ENCODE measurements at places on chromosomes 4 and X.

DNA sequence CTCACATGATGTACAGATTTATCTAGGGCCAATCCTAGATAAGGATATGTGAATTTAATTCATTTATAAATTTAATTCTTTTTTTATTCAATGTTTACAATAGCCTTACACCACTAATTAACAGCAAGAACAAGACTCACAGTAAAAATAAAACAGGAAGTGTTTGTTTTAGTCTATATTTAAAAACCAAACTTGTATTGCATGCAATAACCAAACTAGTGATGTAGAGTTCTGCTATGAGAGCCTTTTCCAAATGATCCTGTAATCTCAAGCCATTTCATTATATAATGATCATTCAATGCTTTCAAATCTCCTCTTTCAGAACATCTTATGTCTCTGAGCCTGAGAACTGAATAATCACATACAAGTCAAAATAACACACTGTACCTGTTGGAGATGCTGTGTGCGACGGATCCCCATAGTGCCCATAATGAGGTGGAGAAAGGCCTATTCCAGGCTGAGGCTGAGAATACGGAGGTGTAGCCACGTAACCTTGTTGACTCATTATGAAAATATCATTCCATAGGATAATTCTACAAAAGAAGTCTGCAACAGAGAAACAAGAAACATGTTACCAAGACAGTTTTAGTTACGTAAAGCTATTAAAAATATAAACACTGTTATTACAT lies 2.6 kb downstream of the SEC24D start:
- no peak for DNase-seq

- peak; percentile 47 for DNase-seq
Observed at GRCh38 chr4:53228036-53228435, 137.8 kb downstream of the SCFD2 start.

- DNase-seq, result no peak
Observed at GRCh38 chr4:133524369-133524768, 375.3 kb downstream of the PCDH10 start.

DNA sequence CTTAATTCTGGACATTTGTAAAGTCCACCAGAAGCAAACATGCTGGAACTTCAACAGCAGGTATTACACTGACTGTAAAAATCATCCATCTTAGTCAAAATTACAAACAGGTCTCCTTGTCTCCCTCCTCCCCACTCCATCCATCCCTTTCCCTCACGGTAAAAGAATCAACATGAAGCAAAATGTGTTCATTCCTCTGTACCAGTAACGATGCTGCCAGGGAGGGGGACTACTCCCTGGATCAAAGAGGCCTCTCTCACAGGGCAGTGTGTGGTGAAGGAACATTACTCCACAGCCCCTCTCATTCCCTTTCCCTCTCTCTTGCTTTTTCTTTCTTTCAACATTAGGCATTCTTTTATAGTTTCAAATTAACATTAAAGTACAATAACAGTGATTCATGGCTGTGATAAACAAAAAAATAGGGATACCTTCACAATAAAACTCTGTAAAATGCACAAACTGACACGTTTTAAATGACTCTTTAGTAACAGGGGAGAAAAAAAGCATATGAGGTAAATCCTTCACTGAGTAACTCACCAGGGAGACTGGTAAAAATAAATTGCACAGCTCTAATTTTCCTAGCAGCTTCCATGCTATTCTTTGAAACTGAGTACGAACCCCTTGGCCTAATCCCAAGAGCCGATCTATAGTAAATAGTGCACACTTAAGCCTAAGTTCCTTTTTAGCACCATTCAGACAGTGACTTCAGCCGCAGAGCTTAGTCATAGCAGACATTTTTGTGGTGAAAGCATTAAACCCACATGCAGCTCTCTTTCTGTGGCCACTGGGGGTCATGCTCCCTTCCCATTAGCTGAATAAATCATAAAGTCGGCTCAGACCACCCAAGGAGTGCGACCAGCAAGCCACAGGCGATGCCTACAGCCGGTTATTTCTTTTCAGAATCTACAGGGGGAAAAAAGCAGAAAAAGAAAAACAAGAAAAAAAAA lies 215.6 kb upstream of the GYPA start:
- peak; percentile 80 for DNase-seq

GRCh38 chr4:176320976-176321361 lies 1.2 kb downstream of the SPCS3 start:
- DNase-seq, result no peak

DNA sequence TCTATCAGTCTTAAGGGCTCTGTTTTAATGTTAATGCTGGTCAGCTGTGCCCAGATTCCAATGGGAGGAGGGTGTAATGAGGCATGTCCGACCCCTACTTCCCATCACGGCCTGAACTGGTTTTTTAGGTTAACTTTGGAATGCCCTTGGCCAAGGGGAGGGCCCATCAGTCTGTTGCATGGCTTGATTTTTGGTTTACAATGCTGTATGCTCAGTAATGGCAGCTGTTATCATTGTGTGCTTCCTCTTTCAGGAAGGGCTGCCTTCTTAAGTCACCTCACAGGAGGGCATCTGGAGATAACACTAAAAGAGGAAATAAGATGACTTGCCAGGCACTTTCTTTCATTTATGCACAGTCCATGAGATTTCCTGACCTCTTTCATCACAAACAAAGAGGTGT lies 36.3 kb downstream of the ATXN3L start:
- peak; percentile 90 for DNase-seq

DNA sequence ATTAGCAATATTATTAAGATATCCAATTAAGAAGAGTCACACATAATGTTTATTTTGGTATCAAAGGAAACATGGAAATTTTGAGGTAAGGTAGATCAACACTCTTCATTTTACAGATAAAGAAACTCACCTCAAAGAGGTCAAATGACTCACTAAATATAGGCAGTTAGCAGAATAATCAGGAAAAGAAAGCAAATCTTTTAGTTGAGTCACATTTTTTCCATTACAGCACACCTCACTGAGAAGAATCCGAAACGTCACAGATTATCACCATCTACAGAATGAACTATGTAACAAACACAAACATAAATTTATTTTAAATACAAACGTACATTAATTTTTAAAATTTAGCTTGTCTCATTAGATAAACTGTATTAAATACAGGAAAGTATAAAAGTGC lies 70.1 kb downstream of the TMEM47 start:
- no peak for DNase-seq

DNA sequence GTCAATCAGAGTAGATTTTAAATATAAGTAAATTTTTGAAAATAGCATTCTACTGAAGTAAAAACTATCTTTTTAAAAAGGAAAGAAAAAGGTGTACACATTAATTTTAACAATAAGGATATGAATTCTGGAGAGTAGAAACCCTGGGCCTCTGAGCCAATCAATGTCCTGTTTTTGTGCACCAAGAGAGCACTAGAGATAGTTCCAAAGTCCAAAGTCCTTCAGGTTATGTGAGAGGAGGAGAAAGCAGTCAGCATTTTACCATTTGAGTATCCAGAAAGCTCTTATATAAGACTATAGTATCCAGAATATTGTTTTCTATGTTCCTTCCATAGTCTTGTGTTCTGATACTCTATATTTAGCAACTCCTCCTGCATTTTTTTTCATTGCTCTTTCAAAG lies 3.3 kb upstream of the TCEAL8 start:
- DNase-seq, result no peak

- no peak for DNase-seq
Observed at GRCh38 chr4:5798946-5799345, 87.9 kb downstream of the EVC start.

DNA sequence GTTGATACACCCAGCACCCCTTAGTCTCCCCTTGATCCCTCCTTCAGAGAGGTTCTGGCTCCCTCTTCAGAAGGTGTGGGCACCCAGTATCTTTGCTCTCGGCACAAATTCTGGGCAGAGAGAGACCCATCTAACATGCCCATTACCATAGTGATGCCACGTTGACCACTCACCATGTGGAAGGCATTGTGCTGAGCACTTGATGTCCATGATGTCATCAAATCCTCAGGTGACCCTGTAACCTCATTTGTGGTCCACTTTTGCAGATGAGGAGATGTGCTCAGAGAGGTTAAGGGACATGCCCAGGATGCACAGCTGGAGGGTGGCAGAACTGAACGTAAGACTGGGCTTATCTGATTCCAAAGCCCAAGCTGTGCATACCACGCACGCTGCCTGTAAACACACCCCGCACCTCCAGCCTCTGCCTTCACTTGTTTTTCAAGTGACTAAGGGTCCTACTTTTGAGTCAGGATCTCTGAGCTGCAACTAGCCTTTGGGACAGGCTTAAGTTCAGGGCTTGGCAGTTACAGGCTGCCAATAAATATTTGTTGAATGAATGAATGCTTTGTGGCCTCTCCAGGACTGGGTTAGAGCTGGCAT lies 55.2 kb downstream of the HTRA3 start:
- no peak for DNase-seq

DNA sequence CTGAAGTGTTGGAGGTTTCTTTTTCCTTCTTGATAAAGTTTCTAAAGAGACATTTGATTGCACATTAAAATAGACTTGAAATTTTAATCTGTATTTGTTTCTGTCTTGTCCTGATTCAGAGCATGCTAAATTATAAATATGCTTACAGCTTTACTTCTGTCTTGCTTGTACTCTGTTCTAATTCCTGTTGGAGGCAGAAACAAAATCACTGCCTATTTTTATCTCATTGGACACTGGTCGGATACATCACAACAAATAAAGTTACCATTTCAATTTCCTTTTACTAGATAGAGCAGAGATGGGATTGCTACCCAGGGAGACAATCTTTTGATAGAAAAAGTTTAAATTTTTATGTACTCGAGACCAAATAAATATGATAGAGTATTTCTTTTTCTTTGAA lies 6.9 kb downstream of the ANK2 start:
- DNase-seq, result no peak

- DNase-seq, result no peak
Observed at GRCh38 chrX:108090491-108091263, 665 bp downstream of the PSMD10 start.

DNA sequence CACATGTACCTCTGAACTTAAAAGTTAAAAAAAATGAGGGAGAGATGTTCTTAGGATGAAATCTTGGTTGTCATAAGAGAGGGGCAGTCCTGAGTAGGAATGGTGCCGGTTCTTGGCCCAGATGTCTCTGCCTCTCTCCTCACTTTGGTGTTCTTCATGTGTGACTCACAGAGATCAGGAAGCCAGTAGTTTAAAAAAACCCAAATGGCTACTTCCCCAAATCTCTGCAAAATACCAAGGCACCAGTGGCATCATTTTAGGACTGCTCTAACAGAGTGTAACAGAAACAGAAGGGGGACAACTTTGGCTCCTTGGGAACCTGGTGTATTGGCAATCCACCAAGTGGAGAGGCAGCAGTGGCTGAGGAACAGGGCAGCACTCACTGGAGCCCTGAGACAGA lies 116.8 kb downstream of the SCD5 start:
- DNase-seq, result peak; percentile 58

DNA sequence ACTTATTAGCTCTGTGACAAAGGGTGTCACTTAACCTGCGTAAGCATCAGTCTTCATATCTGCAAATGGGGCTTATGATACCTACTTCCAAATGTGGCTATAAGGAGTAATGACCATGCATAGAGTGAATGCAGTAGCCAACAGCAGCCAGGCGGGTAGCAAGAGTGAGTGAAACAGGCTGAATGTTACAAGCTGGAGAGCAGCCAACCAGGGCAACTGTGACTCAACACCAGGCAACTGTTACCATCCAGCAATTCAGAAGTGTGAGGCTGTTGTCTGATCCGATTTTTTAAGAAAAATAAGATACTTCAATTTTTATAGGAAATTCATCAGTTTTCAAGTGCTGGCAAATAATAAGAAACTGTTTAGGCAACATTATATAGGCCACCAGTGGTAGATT lies 270.2 kb upstream of the TAPT1 start:
- no peak for DNase-seq

DNA sequence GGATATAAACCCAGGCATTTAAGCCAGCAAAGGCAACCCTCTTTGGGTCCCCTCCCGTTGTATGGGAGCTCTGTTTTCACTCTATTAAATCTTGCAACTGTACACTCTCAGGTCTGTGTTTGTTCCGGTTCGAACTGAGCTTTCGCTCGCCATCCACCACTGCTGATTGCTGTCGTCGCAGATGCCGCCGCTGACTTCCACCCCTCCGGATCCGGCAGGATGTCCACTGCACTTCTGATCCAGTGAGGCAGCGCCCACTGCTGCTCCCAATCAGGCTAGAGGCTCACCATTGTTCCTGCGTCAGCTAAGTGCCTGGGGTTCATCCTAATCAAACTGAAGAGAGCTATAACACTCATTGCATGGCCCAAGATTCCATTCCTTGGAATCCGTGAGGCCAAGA lies 49.2 kb downstream of the ENOPH1 start:
- no peak for DNase-seq

- no peak for DNase-seq
Observed at GRCh38 chr4:81504112-81505003, 32.7 kb upstream of the RASGEF1B start.

Measured in KBM-7 (cell line).